ENCODE measurements at places on chromosomes 2 and 18. TPM values are rescaled to one million over a fixed set of nuclear protein-coding genes. Genes with fewer than 3 reads are reported as not detected.

RAB6C gene
- not detected for total RNA-seq

RTP5 gene
- total RNA-seq = not detected

CTAGE1 gene
- not detected for total RNA-seq

DSG1 gene
- not detected for total RNA-seq

CDK5R2 gene
- under 0.01 TPM for total RNA-seq

Measured in hair follicle dermal papilla cell (primary cell).